ENCODE measurements at places on chromosomes 3 and 15. TPM values are rescaled to one million over a fixed set of nuclear protein-coding genes. Genes with fewer than 3 reads are reported as not detected.

The RLBP1 gene
- total RNA-seq: not detected

The HRH1 gene
- total RNA-seq: 28.3 TPM

The DUSP7 gene
- total RNA-seq: 5.9 TPM

The CCR4 gene
- total RNA-seq: under 0.01 TPM

The HGD gene
- total RNA-seq: 3.0 TPM

The CCK gene
- not detected for total RNA-seq

The EFCC1 gene
- not detected for total RNA-seq

The CCR9 gene
- not detected for total RNA-seq

The ZNF774 gene
- 2.1 TPM for total RNA-seq

The STXBP5L gene
- total RNA-seq: 2.7 TPM

The GOLGA8J gene
- not detected for total RNA-seq

The ZBTB47 gene
- total RNA-seq: 31.8 TPM

The GOLGA8T gene
- total RNA-seq: not detected

The USP3 gene
- total RNA-seq: 33.6 TPM

The PCYT1A gene
- total RNA-seq: 98.9 TPM

The PLAAT1 gene
- total RNA-seq: 0.23 TPM

The ECT2 gene
- 41.6 TPM for total RNA-seq

The IL17RD gene
- 3.0 TPM for total RNA-seq

The SCAMP5 gene
- total RNA-seq: 0.51 TPM

The IQCF5 gene
- not detected for total RNA-seq

The CCNB2 gene
- 18.1 TPM for total RNA-seq

The TBC1D5 gene
- total RNA-seq: 104 TPM

The SLC7A14 gene
- 4.9 TPM for total RNA-seq

The LAMB2 gene
- 896 TPM for total RNA-seq

The SQOR gene
- 44.5 TPM for total RNA-seq

The PEX5L gene
- under 0.01 TPM for total RNA-seq

The PLSCR2 gene
- total RNA-seq: not detected

The NPAP1 gene
- not detected for total RNA-seq

The GOLGA6L7 gene
- total RNA-seq: not detected

The MORF4L1 gene
- 322 TPM for total RNA-seq

The CTXN2 gene
- not detected for total RNA-seq

The AMT gene
- 0.28 TPM for total RNA-seq

The PRTG gene
- total RNA-seq: 1.2 TPM

The SLC12A8 gene
- total RNA-seq: 33.5 TPM

The DISP2 gene
- total RNA-seq: 0.30 TPM

The FGF7 gene
- 342 TPM for total RNA-seq

The LYZL4 gene
- not detected for total RNA-seq

The EOGT gene
- 66.4 TPM for total RNA-seq

The ADAMTS9 gene
- 6.5 TPM for total RNA-seq

The IMPDH2 gene
- total RNA-seq: 181 TPM

The SLC2A2 gene
- total RNA-seq: not detected

The SEMA6D gene
- 0.46 TPM for total RNA-seq

The GPR149 gene
- not detected for total RNA-seq

The PPP1R14D gene
- not detected for total RNA-seq

The GABRR3 gene
- not detected for total RNA-seq

The ARPP21 gene
- not detected for total RNA-seq

The PP2D1 gene
- total RNA-seq: not detected

The GXYLT2 gene
- total RNA-seq: 74.2 TPM

The TNFAIP8L3 gene
- total RNA-seq: 6.6 TPM

The GTF2A2 gene
- 22.8 TPM for total RNA-seq

The TICRR gene
- 4.9 TPM for total RNA-seq

The SELENOK gene
- total RNA-seq: 16.9 TPM

Data from smooth muscle cell of the umbilical artery (primary cell).